D721Med (cell line): ENCODE measurements at places on chromosomes 1 and 21.
A peak's percentile ranks its signal among the peaks of the same experiment; 100 is the strongest.

GRCh38 chr1:19457607-19458006, 27.7 kb downstream of the CAPZB start:
- no peak for DNase-seq

DNA sequence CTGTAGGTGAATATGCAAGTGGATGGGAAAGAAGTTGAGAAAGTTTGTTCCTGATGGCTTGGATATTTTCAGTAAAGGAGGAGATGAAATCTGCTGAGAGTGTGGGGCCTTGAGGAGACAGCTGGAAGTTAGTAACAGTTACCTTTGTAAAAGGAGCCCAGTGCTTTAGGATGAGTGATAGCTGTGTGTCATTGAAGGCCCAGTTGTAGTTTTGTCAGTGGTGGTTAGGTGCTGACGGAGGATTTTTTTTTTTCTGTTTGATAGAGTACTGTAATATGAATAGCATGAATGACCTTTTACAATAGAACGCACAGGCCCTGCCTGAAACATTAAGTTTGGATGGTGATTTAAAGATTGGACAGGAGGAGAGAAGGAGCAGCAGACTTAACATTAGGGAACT, 33.3 kb downstream of the LRRC8D start:
- DNase-seq: no peak

GRCh38 chr1:23163395-23163794, 5.3 kb downstream of the LUZP1 start:
- DNase-seq: no peak

GRCh38 chr1:87684713-87685205, 356.1 kb downstream of the LMO4 start:
- DNase-seq: no peak

DNA sequence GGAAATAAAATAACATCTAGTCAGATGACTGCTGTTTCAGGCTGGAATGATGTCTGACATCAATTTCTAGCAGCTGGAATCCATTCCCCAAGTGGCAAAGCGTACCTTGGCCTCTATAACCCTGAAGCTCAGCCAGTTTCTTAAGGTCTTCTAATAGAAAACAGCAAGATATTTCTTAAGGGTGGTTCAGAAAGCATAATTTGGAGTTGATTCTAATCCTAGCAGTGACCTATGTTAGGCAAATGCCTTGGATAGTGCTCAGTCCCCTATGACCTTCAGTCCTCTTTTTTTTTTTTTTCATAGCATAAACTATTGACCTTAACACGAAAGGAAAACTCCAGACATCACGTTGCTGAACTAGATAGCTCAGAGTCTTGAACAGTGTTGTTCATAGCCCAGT, 56.5 kb downstream of the LAMC2 start:
- DNase-seq: no peak

- DNase-seq: no peak
These were observed 17.5 kb downstream of the BACH1 start for GRCh38 chr21:29316029-29316742.

GRCh38 chr1:212496682-212497081, 64.0 kb downstream of the NENF start:
- DNase-seq: no peak

GRCh38 chr1:113792986-113793385, 19.3 kb downstream of the RSBN1 start:
- no peak for DNase-seq

- DNase-seq: no peak
These were observed 5.6 kb upstream of the ARF1 start for GRCh38 chr1:228076796-228077430.

DNA sequence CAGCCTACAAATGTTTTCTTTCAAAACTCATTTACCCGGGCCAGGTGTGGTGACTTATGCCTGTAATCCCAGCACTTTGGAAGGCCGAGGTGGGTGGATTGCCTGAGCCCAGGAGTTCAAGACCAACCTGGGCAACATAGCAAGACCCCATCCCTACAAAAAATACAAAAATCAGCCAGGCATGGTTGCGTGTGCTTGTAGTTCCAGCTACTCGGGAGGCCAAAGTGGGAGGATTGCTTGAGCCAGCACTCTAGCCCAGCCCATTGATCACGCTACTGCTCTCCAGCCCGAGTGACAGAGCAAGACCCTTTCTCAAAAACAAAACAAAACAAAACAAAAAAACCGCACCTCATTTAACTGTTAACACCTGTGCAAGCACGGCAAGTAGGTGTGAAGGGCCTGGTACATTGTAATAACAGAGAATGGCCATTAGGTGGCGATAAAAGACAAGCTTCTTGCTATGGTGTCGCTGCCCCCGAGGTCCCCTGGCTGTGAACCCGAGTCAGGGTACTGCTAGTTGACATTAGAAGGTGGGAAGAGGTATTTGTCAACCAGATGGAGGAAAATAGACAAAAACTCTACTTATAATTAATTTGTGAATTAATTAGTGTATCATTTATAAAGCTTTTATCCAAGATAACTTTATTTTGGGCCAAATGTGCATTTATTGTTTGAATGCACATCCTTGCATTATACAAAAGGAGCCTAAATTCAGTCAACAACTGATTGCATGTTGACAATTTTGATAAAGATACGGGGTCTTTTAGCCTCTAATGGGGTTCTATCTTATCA, 66.5 kb downstream of the SH3BGR start:
- DNase-seq: peak; percentile 54

DNA sequence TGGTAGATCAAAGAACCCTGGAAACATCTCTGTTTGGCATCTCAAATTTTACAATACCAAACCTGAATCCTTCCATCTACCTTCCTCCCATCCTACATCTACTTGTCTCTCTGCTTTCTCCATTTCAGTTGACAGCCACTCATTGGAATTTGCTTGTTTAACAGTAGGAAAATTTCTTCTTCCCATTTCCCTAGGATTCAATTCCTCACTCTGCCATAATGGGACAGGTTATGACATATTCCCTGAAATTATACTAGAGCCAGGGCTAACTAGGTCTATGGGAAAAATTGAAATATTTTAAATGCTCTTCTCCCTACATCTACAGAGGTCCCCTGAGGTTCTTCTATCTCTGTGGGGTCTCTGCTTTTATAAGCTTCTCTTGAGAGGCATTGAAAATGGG, 257.7 kb downstream of the KCNH1 start:
- DNase-seq: no peak

- DNase-seq: no peak
These were observed 116.2 kb upstream of the KCNK2 start for GRCh38 chr1:214966346-214966745.

- no peak for DNase-seq
These were observed 65.9 kb downstream of the PIK3CD start for GRCh38 chr1:9717193-9718005.

- DNase-seq: no peak
These were observed 183.6 kb upstream of the KIAA0040 start for GRCh38 chr1:175376194-175376593.

DNA sequence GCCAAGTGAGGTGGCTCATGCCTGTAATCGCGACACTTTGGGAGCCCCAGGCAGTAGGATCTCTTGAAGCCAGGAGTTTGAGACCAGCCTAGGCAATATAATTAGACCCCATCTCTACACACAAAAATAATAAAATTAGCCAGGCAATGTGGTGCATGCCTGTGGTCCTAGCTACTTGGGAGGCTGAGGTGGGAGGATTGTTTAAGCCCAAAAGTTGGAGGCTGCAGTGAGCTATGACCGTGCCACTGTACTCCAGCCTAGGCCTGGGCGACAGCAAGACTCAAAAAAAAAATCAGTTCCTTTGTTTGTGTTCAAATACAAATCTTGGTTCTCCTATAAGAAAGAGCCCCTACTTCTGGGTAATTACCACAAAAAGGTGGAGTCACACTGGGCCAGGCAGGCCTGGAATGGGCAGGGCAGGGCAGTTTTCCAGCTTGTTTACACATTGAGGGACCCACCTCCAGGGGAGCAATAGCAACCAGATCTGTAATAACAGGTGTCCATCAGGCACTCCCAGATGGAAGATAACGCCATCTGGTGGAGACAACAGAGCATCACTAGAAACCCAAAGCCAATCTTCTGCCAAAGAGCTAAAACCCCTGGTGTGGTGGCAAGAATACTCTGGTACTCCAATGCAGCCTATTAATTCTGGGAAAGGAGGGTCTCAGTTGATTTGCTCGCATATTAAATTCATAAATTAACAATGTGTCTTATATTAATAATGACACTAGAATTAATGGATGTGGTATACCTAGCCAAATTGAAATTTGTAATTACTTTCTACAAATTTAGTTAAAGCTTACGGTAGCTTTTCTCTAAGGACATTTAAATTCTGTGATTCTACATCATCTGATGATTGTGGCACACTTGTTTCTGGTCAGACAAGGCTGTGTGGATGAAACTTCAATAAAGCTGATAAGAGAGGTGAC, 13.2 kb downstream of the PPP1R15B start:
- peak; percentile 62 for DNase-seq

- DNase-seq: no peak
These were observed 2.5 kb downstream of the LHX4 start for GRCh38 chr1:180232521-180233043.

DNA sequence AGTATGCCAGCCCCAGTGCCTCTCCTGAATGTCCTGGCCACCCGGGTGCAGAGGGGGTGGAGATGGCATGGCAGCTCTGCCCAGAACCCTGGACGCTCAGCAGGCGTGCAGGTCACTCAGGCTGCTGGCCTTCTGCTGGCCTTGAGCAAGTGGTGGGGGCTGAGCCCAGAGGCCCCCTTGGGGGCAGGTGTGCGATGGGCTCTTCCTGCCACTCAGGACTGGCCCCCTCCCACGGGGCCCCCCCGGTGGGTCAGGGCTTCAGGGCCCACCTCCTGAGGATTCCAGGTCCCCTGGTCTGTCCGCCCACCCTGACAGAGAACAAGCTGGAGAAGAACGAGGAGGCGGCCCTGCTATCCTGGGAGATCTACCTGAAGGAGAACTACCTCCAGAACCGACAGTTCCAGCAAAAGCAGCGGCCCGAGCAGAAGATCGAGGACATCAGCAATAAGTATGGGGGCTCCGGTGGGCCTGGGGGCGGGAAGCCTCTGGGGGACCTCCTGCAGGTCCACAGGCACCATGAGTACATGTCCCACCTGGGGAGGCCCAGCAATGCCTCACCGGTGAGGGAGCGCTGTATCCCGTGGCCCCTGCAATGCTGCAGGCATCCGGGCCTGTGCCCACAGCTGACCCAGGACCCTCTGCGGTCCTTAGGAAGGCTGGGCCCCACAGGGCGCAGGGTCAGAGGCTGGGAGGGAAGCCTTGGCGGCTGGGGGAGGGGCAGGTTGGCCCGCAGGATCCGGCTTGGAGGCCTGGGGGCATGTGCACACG, 37.0 kb upstream of the LRRC3 start:
- DNase-seq: no peak

DNA sequence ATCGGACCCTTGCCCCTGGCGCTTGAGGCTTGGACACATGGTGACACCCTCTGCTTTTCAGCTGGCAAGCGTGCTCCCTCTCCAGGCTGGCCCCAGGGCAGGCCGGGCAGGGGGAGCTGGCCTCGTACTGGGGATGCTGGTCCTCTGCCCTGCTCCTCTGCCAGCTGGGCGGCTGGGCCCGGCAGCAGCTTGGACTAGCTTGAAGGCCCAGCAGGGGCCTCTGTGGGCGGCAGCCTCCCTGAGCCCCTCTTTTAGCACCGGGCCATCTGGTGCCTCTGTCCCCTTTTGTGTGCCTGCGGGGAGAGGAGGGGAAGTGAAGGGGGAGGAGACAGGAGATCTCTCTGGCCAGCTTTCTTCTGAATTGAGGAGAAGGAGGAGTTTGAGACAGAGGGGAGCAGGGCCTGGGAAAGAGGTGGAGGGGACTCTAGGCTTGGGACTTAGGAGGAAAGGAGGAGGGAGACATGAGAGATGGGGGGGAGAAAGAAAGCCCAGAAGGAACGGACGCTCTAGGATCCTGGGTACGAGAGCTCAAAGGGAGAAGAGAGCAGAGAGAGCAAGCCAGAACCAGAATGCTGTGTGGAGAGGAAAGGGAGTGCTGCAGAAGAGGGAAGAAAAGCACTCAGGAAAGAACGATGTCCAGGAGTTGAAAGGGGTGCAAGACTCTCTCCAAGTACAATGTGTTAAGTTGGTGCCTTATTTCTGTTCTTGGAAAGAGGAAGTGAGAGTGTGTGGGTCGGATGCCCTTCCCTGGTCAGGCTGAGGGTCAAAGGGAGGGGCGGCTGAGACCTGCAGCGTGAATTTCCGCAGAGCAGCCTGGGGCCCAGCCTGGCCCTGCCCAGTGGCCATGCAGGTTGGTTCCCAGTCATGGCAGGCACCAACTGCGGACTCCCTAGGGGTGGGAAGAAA, 40.3 kb downstream of the IER5 start:
- peak; percentile 92 for DNase-seq

DNA sequence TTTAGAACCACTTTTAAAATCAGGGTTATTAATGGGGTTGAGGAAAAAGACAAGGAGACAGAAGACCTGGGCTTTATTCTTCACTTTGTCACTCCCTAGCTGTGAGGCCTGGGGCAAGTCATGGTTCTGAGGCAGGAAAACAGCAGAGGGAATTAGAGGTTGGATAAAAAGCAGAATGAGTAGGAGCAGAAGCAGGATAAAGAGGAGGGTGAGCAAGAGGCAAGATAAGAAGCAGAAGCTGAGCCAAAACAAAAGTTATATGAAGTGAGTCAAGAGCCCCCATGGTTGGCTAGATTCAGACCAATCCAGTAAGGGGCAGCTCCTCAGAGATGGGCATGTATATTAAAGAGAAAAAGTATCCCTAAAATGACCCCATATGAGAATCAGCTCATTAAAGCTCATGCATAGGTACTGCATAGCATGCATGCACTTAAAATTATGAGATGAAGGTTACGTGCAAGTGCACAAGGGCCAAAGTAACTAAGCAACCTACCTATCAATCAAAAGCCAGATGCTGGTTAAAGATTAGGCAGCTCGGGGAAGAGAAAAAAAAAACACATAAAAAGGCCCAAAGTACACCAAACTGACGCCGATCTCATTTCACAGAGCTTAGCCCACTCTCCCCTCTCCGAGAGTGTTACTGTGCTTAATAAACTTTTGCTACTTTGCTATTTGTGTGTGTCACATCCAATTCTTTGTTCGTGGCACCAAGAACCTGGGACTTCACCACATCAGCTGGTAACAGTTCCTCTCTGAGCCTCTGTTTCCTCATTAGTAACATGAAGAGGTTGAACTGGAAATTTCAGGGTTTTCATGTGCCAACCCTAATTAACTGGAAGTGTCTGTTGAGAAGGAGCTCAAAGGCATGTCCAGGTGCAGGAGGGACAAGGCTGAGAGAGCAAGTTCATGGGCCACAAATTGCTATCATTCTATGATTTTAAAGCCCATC, 2.2 kb downstream of the AVPR1B start:
- no peak for DNase-seq

DNA sequence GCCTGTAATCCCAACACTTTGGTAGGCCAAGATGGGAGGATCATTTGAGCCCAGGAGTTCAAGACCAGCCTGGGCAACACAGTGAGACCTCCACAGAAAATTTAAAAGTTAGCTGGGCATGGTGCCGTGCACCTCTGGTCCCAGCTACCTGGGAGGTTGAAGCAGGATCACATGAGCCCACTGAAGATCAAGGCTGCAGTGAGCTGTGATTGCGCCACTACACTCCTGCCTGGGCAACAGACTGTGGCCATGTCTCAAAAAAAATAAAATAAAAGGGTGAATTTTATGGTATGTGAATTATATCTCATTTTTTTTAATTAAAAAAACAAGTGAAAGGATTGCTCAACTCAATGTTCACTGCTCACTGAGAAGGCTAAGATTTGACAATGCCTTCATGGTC, 8.7 kb downstream of the ARID4B start:
- DNase-seq: no peak

GRCh38 chr1:208409176-208409575, 165.0 kb upstream of the PLXNA2 start:
- DNase-seq: no peak

GRCh38 chr1:158654086-158654485, 32.4 kb downstream of the SPTA1 start:
- DNase-seq: no peak
